Karpas-422 (cell line): ENCODE measurements at places on chromosomes 5 and 9.

DNA sequence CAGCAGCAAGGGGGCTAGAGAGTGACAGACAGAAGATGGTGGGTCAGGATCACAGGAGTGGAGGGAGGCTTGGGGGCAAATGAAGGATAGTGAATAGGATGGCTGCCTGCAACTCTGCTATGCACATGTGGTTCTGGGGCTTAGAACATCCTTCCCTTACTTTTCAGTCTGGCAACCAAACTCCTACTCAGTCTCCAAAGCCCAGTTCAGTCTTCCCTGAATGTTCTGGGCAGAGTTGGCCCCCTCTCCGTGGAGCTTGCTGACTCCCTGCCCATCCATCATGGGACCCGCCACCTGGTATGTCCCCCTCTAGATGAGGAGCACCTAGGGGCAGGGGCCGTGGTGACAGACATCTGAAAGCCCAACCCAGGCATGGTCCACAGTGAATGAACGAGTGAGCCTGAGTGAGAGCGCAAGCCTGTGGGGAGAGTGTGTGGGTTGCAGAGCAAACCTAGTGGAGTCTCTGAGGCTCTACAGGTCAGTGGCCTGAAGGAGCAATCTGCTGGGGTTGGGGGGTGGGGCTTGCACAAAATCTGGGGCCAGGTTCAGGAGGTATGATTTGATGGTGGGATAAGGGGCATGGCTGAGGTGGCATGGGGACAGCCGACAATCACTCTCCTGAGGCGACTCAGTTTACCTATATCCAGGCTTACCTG is 180.6 kb downstream of the FGF18 start:
- no peak for DNase-seq

DNA sequence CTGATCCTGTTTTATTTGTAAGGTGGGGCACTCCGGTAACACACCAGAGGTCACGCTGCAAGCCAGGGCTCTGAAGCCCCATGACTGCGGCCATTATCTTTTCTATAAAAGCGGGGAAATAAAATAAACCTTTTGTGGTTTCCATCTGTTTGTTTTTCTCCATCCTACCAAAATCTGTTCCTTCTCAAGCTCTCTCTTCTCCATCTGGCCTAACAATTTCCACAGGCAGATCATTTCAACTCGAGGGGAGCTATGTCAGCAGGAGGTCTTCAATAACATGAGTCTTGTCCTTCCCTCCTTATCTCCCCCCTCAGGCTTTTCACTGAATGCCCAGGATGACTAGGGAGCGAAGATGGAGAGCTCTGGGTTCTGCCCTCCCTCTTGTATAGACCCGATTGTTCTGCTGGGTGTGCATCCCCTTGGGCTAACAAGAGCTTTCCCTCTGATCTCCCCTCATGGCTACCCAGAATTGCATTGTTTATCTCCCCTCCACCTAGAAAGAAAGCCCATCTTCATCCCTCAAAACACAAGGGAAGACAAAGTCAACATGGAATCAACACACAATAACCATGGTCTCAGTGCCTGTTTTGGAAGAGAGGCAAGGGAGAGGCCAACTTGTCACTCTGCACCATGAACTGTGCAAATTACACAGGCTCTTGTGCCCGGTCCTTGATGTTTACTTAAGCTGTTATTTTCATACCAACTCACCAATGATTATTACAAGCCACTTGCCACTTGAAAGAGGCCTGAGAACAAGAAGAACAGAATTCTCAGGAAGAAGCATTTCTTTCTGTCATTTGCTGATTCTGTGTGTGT is 187.8 kb downstream of the FANCC start:
- no peak for DNase-seq

- DNase-seq: no peak
These were observed 258.4 kb upstream of the DAPK1 start for GRCh38 chr9:87239312-87239711.

- DNase-seq: no peak
These were observed 267.9 kb downstream of the COX7C start for GRCh38 chr5:86885489-86886230.

DNA sequence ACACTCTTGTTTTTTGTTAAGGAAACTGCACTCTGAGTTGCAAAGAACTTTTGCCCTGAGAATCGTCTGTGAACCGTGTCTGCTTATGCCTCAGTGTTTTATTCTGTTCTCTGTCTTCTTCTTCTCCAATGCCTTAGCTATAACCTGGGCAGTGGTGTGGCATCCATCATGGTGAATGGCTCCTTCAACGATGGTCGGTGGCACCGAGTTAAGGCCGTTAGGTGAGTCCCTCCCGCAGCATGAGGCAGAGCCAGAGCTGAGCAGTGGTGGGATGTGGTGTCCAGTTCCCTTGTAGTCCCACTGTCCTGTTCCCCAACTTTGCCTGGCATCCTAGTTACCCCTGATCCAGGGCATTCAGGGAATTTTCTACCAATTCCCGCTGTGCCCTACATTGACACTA is 98.3 kb downstream of the LIFR start:
- DNase-seq: no peak

DNA sequence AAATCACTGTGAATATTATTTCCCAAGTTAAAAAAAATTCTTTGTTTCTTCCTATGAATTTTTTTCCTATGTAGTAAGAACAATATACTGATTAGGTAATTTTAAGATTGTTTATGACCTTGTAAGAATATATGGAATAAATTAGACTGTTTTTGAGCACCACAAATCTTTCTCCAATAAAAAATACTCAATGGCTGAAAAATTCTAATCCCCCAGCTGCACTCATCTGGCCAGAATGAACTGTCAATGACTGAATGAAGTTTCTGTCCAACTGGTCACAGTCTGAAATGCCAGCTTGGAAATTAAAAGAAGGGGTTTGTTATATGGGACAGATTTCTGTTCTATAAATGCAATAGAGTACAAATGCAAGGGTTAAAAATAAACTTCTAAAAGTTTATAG is 569.5 kb upstream of the SEMA6A start:
- DNase-seq: no peak
